ENCODE measurements at places on chromosomes 7 and 10. TPM values are rescaled to one million over a fixed set of nuclear protein-coding genes. Genes with fewer than 3 reads are reported as not detected.
A peak's percentile ranks its signal among the peaks of the same experiment; 100 is the strongest.

DNA sequence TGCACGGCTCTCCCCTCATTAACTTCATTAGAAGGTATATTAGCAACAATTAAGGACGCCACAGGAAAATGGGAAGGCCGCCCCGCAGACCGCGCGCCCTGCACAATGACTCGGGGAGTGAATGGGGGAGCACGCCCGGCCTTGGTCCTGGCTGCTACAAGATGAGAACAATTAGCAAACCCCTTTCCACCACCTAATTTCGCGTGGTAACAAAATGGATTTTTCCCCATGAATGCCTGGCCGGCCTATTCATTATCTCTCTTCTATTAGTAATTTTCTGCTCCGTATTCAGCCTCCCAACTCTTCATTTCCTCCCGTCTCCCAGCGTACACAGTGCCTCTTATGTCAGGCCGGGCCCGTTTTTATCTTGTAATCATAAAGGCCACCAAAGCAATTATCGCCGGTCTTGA lies 346.9 kb downstream of the DNAJB6 start:
- no peak for DNase-seq

GRCh38 chr10:129191797-129192196 lies 275.2 kb upstream of the MGMT start:
- DNase-seq, result peak; percentile 37

- no peak for DNase-seq
Measured at GRCh38 chr10:111999915-112000302, 183.7 kb downstream of the GPAM start.

- DNase-seq, result no peak
Measured at GRCh38 chr7:34396437-34397064, 261.5 kb upstream of the NPSR1 start.

DNA sequence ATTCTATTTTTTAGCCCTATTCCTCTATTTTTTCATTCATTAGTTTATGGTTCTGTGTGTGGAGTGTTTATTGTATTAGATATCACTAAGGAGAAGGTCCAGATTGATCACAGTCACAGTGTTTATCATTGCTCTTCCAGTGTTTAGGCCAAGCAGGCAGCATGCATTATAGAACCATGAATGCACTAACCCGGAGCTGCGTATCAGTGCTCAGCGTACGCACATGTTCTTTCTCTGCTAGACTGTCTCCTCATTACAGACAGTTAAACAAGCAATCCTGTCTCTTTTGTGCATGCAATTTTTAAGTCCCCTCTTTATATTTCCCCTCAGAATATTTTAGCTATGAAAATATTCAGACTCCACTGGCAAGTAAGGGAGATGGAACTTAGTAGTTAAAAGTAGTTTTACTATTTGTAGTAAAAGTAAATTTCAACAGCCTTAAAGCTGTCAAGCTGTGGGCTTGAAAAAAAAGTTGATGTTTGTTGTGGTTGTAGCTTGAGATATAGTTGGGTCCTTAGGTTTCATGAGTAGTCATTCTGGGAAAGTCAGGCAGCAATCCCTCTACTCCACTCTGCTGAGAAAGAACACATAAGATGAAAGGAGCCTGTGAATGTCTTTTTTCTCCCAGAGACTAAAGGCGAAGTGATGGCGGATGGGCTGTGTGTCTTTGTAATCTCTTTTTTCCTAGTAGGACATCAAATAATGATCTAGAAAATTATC lies 260.4 kb downstream of the CDK14 start:
- no peak for DNase-seq

- no peak for DNase-seq
Measured at GRCh38 chr7:137956591-137956990, 45.3 kb downstream of the CREB3L2 start.

GRCh38 chr7:41567731-41568114 lies 135.2 kb downstream of the INHBA start:
- DNase-seq, result no peak

- no peak for DNase-seq
Measured at GRCh38 chr7:149473251-149473650, 12.4 kb upstream of the ZNF777 start.

GRCh38 chr10:15630353-15630752 lies 89.4 kb downstream of the ITGA8 start:
- DNase-seq, result no peak

DNA sequence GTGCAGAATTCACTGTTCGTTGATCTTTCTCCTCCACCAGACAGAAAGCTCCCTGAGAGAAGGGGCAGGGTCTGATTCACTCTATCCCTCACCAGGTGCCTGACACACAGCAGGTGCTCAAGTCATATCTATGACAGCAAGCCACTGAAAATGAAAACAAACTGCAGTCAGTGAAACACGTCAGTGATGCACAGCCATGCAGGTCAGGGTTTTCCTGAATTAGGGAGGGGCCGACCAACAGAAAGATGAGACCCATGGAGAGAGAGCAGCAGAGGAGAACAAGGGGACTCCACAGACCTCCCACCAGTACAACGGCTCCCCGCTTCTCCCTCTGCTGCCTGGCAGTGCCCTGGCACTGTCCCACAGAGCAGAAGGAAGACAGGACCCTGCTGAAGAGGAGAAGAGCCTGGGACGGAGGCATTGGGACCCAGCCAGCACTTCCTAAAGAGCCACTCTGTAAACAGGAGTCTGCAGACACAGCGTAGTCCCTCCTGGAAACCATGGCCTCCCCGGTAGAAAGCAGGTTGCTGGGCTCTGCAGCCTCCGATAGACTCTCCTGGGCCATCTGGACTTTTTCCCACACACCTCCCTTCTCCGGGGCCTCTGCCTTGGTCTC lies 50.3 kb downstream of the FAM53B start:
- peak; percentile 19 for DNase-seq

DNA sequence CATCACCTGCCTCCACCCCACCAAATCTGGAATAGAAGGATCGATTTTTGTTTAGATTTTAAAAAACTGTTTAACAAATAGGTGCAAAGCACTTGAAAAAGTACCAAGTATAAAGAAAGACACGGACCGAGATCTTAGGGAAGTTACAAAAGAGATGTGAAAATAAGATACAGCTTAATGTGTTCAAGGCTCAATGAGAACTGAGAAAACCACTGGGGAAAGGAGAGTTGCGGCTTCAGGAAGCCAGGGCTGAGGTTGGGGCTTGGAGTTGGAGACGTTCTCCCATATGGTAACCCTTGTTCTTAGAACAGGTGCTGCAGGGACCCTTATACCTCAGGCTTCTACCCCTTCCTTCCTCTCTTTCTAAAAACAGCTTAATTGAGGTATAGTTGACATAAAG lies 140.2 kb downstream of the FANK1 start:
- DNase-seq, result no peak

CADPS2 gene
- total RNA-seq, result 14.4 TPM

CFAP46 gene
- total RNA-seq, result 1.7 TPM

NUTM2E gene
- not detected for total RNA-seq

BRAF gene
- 20.0 TPM for total RNA-seq

NFE2L3 gene
- 1.3 TPM for total RNA-seq

PLCE1 gene
- total RNA-seq, result 25.7 TPM
